ENCODE measurements at places on chromosomes 6 and 20.

- no peak for DNase-seq
These were observed 221.8 kb downstream of the FRK start for GRCh38 chr6:115838763-115839401.

GRCh38 chr6:17161076-17161475 lies 59.2 kb downstream of the STMND1 start:
- no peak for DNase-seq

- DNase-seq: no peak
These were observed 46.7 kb downstream of the CNKSR3 start for GRCh38 chr6:154463573-154464419.

DNA sequence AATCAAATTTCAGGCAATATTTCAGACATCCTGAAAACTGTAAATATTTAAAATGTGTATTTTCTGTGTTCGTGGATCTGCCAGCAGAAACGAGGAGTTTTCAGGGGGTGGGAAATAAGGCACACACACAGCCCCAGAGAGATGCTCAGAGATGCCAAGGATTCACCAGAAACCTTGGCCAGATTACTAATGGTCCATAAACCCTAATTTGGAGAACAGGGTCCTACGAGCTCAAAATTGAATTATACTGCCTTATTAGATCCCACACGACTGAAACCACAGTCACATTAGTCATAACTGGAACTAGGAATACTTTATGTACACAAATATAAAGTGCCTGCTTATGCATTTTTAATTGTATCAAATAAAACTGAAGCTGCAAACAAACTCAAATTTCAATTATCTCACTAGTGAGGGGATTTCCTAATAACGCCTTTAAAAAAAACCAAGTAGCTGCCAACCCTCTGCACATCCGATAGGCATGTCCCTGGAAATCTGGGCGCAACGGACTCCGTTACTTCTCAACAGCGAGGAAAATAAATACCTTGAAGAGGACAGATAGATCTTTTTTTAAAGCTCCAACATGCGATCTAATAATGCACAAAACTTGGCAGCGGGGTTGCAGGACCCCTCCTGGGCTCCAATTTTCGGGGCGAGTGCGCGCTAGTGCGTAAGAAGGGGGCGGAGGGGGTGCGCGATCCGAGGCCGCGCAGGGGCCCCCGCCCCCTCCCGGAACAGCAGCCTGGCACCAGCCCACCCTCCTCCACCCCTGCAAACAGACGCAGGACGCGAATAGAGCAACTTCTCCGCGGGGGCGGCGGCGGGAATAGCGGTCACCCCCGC lies 897 bp downstream of the CHD6 start:
- DNase-seq: peak; percentile 35

DNA sequence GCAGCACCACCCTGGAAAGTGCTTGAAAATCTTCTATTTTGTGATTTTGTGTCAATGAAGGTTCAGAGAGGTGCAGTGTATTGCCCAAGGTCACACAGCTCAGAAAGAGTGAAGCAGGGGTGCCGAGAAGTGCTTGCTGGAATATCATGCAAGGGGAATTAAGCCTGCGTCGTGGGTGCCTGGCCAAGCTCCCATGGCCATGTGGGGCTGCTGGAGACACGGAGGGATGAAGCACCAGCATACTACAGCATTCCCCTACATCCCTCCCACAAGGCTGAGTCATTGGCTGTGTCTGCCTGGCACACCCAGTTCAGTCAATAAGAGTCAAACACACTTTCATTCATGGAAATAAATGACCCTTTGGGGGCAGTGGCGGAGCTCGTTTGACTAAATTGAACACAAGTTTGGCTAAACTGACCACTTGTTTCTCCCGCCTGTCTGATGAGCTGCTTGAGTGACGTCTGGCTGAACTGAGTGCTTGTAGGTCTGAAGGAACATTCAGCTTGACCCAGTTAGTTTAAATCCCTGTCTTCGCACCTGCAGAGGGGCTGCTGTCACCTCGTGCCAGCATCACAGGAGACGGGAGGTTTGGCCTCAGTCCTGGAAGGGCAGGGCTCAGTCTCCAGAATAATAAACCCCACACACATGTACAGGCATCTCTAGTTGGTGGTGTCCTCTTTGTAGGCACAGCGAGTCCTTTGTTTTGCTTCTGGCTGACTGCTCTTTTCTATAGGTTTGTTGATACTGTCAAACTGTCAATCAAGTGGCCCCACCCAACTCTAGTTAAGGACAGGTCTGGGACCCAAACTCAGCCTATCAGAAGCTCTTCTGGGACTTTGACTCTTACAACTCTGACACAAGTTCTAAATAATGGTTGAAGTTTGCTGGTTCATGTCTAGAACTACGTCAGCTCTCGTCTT lies 8.4 kb upstream of the TGM2 start:
- DNase-seq: no peak

DNA sequence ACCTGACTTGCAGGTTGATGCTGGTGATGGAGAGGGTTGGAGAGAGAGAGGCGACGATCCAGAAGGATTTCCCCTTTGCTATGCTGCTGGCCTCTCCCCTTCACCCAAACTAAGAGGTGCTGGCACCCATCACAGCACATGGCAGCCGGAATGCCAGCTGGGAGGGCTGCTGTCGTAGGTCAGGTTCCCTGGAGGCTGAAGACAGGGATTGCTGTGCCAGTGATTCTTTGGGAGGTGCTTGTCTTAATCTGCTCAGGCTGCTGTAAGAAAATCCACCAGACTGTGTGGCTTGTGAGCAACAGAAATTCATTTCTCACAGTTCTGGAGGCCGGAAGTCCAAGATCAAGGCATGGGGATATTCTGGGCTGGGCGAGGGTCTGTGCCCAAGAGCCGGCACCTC lies 4.4 kb upstream of the ARFGAP1 start:
- DNase-seq: no peak

DNA sequence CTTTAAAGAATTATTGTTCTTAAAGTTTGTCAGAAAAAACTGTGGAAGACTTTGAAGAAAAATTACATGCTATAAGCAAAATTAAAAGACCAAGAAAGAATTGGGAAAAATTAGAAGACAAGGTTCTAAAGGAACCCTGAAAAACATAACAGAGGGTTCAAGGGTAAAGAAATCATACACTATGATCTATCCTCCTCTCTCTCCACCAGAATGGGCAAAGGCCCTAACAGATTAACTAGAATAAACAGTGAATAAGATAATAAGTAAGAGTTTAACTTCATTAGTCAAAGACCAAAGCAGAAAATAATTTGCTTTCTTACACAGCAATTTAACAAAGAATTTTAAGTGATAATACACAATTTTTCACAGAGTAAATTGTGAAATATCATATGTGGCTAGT lies 201.2 kb upstream of the PDE10A start:
- DNase-seq: no peak

- DNase-seq: no peak
These were observed 268.3 kb downstream of the CDKAL1 start for GRCh38 chr6:20802596-20802995.

- DNase-seq: no peak
These were observed 89.7 kb downstream of the FBXO5 start for GRCh38 chr6:152893187-152893586.

- no peak for DNase-seq
These were observed 37.4 kb upstream of the SLC9A8 start for GRCh38 chr20:49775229-49775693.

Data from activated gamma-delta T cell (primary cell).